ENCODE measurements at places on chromosomes 2 and 18. TPM values are rescaled to one million over a fixed set of nuclear protein-coding genes. Genes with fewer than 3 reads are reported as not detected.
A peak's percentile ranks its signal among the peaks of the same experiment; 100 is the strongest.

- no peaks in the 10 kb centered on the region for H3K36me3 ChIP-seq
- no peak overlapping the region for H3K4me3 ChIP-seq
- DNase-seq: no peak
- H3K27me3 ChIP-seq: no peaks in the 10 kb centered on the region
These were observed 44.7 kb upstream of the EML6 start for GRCh38 chr2:54678719-54679118.

DNA sequence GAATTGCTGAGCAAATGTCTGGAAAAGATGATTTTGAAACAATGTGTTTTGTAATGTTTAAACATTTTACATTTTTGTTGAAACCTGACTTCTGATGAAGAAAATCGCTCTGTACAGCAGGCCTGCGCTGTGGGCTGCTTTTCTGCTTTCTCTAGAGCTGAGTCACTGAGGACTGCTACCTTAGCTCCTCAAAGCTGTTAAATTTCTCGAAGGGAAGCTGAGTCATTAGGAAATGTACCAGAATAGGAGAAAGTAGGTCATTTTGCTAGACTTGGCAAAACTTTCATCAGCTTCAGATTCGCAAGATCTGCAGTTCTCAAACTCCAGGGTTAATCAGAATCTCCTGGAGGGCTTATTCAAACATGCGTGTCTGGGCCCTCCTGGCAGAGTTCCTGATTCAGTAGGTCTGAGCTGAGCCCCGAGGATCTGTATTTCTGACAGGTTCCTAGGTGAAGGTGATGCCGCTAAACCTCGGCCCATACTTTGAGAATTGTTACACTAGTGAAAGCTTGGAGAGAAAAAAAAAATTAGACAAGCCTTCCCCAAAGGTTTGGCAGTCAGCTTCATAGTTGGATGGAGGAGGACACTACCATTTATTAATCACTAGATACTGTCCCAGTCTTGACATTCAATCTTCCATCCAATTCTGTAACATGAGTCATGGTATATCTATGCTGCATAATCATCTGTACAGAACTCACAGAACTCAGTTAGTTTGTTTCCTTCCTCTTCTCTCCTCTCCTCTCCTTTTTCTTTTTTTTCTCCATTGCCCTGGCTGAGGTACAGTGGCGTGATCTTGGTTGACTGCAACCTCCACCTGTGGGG, 297.6 kb downstream of the PARD3B start:
- no peak overlapping the region for H3K27ac ChIP-seq
- no peaks in the 10 kb centered on the region for H3K27me3 ChIP-seq
- peaks cover 3% of the 10 kb centered on the region for H3K4me1 ChIP-seq
- H3K4me3 ChIP-seq: no peak overlapping the region
- no peak for DNase-seq
- H3K36me3 ChIP-seq: no peaks in the 10 kb centered on the region

GRCh38 chr2:84038866-84039265, 420.2 kb downstream of the SUCLG1 start:
- H3K27ac ChIP-seq: no peak overlapping the region
- H3K4me3 ChIP-seq: no peak overlapping the region
- no peaks in the 10 kb centered on the region for H3K4me1 ChIP-seq

GRCh38 chr18:63788447-63789096, 13.4 kb downstream of the SERPINB7 start:
- DNase-seq: no peak
- no peaks in the 10 kb centered on the region for H3K4me1 ChIP-seq
- H3K4me3 ChIP-seq: no peak overlapping the region
- H3K27me3 ChIP-seq: no peaks in the 10 kb centered on the region
- H3K36me3 ChIP-seq: no peaks in the 10 kb centered on the region

DNA sequence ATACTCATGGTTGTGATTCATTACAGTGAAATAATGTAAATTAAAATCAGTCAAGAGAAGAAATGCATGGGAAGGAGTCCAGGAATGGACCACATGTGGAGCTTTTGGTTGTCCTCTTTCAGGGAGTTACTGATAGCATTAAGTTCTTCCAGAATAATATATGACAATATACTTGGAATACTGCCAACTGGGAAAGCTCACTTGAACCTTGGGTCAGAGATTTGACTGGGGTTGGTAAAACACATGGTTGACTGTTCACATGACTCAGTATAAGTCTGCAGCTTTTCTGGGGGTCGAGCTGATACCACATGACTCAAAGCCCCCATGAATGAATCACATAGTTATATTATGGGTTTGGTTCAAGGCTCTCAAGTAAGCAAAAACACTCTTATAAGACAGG, 1109.0 kb upstream of the CHAC2 start:
- no peaks in the 10 kb centered on the region for H3K27me3 ChIP-seq
- H3K4me1 ChIP-seq: no peaks in the 10 kb centered on the region
- no peak overlapping the region for H3K4me3 ChIP-seq
- H3K36me3 ChIP-seq: no peaks in the 10 kb centered on the region

DNA sequence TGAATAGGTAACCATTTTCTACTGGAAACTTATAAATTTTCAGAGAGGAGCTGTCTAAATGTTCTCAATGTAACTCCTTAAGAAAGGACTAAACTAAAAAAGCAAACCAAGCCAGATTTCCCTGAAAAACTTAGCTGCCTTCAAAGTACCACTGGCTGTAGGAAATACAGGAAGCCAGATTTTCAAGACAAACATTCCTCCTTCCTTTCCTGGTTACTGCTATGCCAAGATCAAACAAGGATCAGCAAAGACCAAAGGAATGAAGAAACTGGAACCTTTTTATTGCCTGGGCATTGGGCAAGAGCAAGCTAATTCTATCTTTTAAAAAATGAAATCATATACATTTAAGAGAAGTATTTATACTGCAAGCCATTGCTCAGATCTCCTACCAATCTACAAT, 212.7 kb downstream of the DYM start:
- peaks cover 12% of the 10 kb centered on the region for H3K36me3 ChIP-seq
- H3K4me3 ChIP-seq: no peak overlapping the region
- no peak for DNase-seq
- no peak overlapping the region for H3K27ac ChIP-seq
- peaks cover 18% of the 10 kb centered on the region for H3K4me1 ChIP-seq

- H3K36me3 ChIP-seq: no peaks in the 10 kb centered on the region
- no peak overlapping the region for H3K27ac ChIP-seq
- H3K4me1 ChIP-seq: no peaks in the 10 kb centered on the region
- H3K27me3 ChIP-seq: peaks cover 8% of the 10 kb centered on the region
- DNase-seq: no peak
- no peak overlapping the region for H3K4me3 ChIP-seq
These were observed 99.4 kb upstream of the BCL11A start for GRCh38 chr2:60652832-60653340.

DNA sequence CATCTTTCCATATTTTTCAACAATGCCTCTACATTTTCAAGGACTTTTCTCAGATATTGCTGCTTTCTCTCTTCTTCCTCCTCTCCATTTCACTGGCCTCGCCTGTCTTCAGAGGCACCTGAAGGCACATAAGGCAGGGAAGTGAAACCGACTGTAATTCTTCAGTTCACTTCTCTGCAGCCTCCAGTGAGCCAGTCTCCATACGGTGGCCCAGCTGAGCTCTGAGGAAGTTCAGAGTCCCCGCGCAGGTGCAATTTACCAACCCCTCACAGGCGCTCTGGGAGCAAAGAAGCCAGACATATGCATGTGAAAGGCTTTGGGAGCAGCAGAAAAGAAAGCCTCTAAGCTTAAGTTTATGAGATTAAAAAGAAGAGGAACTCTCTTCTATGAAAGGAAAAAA, 12.4 kb downstream of the KLHL14 start:
- DNase-seq: no peak
- H3K4me3 ChIP-seq: no peak overlapping the region
- no peaks in the 10 kb centered on the region for H3K27me3 ChIP-seq
- H3K4me1 ChIP-seq: no peaks in the 10 kb centered on the region

GRCh38 chr2:239522002-239522739, 121.4 kb upstream of the HDAC4 start:
- peaks cover 7% of the 10 kb centered on the region for H3K4me1 ChIP-seq
- peak; percentile 30 for DNase-seq
- peaks cover 5% of the 10 kb centered on the region for H3K27me3 ChIP-seq
- no peaks in the 10 kb centered on the region for H3K36me3 ChIP-seq
- H3K27ac ChIP-seq: no peak overlapping the region

- no peaks in the 10 kb centered on the region for H3K4me1 ChIP-seq
- no peaks in the 10 kb centered on the region for H3K27me3 ChIP-seq
- peak overlapping the region; percentile 52 for H3K4me3 ChIP-seq
- no peak for DNase-seq
- peak overlapping the region; percentile 99 for H3K27ac ChIP-seq
- H3K36me3 ChIP-seq: no peaks in the 10 kb centered on the region
These were observed 604 bp downstream of the COQ10B start for GRCh38 chr2:197453914-197454398.

GRCh38 chr2:222861411-222862105, 722 bp downstream of the ACSL3 start:
- peaks cover 45% of the 10 kb centered on the region for H3K4me1 ChIP-seq
- H3K4me3 ChIP-seq: peak overlapping the region; percentile 91
- no peaks in the 10 kb centered on the region for H3K36me3 ChIP-seq
- DNase-seq: peak; percentile 24

GRCh38 chr2:64819774-64820688, 166.3 kb upstream of the SERTAD2 start:
- DNase-seq: no peak
- no peaks in the 10 kb centered on the region for H3K27me3 ChIP-seq

GRCh38 chr2:162475661-162476060, 131.7 kb downstream of the GCA start:
- no peaks in the 10 kb centered on the region for H3K36me3 ChIP-seq
- no peak overlapping the region for H3K4me3 ChIP-seq
- no peaks in the 10 kb centered on the region for H3K4me1 ChIP-seq
- H3K27ac ChIP-seq: no peak overlapping the region

GRCh38 chr2:17736989-17737388, 16.6 kb downstream of the SMC6 start:
- no peak overlapping the region for H3K4me3 ChIP-seq
- H3K36me3 ChIP-seq: peaks cover 18% of the 10 kb centered on the region
- no peak for DNase-seq
- peak overlapping the region; percentile 8 for H3K27ac ChIP-seq
- H3K27me3 ChIP-seq: no peaks in the 10 kb centered on the region

DNA sequence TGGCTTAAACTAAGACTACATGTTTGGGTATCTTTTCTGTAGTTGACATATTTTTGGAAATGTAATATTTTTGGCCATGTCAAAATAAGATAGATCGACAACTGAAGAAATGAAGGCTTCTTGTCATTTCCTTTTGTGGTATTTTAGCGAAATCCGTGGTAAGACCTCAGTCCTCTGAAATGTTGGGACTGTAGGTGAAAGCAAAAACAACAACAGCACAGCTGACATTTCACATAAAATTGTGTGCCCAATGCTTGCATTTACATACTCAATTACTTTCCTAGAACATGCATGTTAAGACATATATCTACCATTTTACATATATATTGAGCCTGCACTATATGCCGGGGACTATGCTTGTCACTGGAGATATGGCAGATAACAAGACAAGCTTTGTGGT, 50.2 kb downstream of the SPP2 start:
- no peak overlapping the region for H3K27ac ChIP-seq
- DNase-seq: no peak
- no peaks in the 10 kb centered on the region for H3K4me1 ChIP-seq
- H3K36me3 ChIP-seq: no peaks in the 10 kb centered on the region

DNA sequence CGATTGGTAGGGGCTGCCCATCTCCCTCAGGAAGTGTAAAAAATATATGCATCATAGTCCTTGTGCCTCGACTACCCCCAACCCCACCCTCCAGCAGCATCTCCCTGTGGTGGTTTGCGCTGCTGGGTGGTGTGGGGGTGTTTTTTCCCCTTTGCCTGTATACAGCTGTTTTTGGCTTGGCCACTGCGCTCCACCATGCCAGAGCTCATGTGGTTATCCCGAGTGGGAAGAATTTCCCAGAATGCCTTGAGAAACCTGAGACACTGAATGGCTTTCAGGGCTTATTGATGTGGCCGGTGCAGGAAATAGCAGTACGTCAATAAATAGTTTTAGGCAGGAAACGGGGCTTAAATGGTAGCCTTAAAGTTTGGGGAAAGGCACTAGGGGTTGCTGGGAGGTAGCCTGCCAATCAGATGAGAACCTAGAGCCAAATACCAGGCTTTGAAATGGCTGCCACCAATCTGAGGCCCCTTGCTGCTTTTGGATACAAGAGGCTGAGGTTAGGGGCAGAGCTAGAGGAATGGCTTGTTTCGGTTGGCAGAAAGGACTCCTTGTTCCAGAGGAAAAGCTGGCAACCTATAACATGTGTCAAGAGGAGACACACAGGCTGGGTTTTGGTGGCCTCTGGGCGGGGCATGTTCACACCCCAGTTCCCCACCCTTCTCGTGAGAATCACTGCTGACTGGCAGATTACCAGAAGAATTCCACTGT, 144.1 kb downstream of the SMAD7 start:
- no peaks in the 10 kb centered on the region for H3K27me3 ChIP-seq
- H3K36me3 ChIP-seq: no peaks in the 10 kb centered on the region
- peak overlapping the region; percentile 45 for H3K27ac ChIP-seq
- DNase-seq: no peak
- H3K4me1 ChIP-seq: peaks cover 53% of the 10 kb centered on the region
- no peak overlapping the region for H3K4me3 ChIP-seq

Gene PFN4
- not detected for total RNA-seq

Gene SLC16A14
- 3.8 TPM for total RNA-seq

Gene CDH19
- total RNA-seq: 12.0 TPM

Gene CFAP221
- total RNA-seq: 1.1 TPM

Gene LYPD1
- 0.16 TPM for total RNA-seq

Gene ICOS
- total RNA-seq: not detected

Gene MOCOS
- 0.15 TPM for total RNA-seq

Gene DGUOK
- 19.6 TPM for total RNA-seq

Gene RTP5
- total RNA-seq: not detected

Gene RAPH1
- 20.6 TPM for total RNA-seq

Gene LINC00305
- not detected for total RNA-seq

Gene EPHA4
- 12.4 TPM for total RNA-seq

Gene SERPINB7
- not detected for total RNA-seq

Gene REG3A
- not detected for total RNA-seq
